ENCODE measurements at places on chromosomes 5 and 9.

DNA sequence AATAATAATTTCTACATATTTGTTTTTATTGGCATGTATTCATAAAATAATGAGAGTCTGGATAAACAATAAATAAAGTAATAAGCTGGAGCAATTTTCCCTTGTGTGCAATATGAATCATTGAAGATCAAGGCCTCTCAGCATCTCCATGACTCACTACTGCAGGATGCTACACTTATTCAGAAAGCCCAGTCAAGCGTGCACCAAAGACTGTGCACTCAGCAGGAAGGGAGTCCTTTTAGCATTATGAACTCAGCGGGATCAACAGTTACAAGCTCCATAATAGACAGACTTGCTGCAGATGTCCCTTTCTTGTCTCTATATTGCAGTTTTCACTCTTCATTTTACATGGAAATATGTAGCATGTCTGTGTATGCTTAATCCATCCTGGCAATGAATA, 485.3 kb downstream of the CDH9 start:
- no peak for DNase-seq

DNA sequence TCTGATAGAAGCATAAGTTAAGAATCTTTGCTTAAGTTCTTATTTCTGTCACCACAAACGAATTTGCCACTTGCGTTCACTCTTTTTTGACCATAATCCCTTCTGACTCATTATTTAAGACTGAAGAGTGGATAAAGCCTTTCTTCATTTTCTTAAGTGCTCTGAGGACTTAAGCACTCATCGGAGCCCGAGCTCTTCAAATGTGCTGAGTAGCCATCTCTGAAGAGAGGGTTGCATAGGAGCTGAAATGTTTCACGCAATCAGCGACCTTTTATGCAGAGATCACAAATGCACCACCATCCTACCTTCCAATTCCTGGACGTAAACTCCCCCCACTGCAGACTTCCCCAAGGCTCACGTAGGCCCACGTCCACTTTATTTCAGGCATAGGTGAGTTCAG, 699.2 kb downstream of the IRX1 start:
- DNase-seq, result no peak

GRCh38 chr9:87445646-87446045, 52.0 kb upstream of the DAPK1 start:
- DNase-seq, result peak; percentile 2

GRCh38 chr9:129068990-129069861, 11.7 kb upstream of the DOLPP1 start:
- peak; percentile 45 for DNase-seq

- DNase-seq, result no peak
Observed at GRCh38 chr5:10372726-10373709, 19.5 kb downstream of the MARCHF6 start.

DNA sequence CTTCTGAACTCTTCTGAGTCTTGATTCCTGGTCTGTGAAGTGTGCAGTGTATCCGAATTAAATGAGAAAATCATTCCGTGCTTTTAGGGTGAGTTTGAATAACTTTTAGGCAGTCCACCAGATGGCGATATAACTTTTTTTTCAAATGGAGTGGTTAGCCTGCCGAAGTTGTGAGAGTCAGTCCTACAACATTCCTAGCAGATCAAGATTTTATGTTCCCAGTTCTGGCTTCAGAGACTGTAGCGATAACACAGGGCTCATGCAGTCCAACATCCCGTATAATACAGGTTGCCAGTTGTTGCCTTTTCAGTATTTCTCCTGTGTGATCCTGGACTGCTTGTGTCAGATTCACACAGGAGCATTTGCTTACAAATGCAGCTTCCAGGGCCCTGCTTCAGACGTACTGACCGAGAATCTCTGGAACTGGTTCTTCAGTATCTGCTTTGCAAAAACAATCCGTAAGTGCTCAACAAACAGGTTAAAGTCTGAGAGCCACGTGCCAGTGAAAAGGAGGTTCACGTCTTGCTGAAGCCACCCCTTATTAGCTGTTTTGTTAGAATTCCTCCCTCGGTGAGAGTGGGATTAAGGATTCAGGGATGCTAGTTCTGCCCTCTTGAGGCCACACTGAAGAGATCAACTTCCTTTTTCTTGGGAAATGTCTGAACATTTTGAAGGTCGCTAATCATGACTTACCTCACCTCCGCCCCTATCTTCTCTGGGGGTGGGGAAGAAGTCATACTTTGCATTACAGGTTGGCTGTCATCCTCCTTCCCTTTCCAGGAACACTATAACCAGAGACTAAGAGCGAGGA, 22.8 kb downstream of the SMIM3 start:
- DNase-seq, result no peak

DNA sequence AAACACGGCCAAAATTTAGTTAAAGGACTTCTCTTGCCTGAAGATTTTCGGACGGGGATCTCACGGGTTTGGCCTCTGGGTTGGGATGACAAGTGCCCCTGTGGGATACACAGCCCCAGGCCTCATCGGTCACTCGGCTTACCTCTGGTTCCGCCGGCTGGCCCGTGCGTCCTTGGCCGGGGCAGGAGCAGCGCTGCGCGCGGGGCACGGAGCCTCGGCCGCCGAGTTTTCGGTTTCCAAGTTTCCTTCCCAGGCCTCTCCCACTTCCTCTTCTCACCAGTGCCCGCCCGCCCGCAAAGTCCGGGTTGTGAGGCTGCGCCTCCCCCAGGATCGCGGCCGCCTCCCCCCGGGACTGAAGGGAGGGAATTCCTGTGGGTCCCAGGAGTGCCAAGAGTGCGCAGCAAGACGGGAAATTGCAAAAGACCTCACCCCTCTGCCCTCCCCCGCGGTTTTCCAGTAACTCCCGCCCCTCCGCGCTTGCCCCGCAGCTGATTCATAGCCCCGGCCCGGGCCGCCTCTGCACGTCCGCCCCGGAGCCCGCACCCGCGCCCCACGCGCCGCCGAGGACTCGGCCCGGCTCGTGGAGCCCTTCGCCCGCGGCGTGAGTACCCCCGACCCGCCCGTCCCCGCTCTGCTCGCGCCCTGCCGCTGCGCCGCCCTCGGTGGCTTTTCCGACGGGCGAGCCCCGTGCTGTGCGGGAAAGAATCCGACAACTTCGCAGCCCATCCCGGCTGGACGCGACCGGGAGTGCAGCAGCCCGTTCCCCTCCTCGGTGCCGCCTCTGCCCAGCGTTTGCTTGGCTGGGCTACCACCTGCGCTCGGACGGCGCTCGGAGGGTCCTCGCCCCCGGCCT, at the start of gene OSMR:
OSMR (plus strand) TSS at position 487 of the 853 bp plus-strand sequence. CDS start 23,033 bp downstream, outside the sequence.
- DNase-seq, result peak; percentile 8

DNA sequence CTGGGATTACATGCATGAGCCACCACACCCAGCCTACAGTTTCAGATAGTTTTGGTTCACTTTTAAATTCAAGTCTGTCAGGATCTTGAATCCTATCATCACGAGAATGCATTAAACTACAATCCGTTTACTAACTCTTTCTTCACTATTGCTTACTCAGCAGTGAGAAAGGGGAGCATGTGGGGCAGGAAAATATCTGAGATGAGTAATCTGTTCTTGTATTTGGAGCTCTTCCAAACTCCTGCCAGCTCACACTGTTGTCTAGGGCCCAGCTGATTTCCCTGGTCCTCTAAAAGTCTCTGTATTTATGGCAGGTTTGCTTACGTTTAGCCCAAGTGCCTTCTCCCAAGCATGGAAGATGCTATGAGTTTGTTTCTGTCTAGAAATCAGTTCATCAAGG, 152.2 kb downstream of the FGF18 start:
- no peak for DNase-seq

DNA sequence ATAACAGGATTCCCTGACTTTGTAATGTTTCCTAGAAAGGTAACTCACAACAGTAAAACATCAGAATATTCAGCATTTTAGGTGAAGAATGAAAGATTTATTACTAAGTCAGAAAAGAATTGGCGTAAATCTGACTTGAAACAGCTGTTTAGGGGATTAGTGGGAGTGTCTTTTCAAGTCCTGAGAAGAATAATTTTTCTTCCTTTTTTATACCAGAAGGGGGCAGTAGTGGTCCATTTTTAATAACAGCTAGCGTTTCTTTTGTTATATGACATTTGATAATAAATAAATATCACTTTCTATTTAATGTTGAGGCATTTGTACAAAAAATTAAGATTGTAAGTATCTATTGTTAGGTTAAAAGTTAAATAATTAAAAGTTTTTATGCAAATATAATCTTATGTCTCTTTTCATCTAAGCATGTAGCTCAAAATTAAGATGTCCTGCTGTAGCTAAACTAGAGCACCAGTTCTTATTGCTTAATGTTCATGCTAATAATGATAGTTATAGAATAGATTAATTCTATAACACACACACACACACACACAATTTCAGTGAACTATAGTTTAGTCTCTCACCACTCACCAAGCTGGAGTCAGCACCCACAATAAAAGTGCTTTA, 258.7 kb upstream of the ARRDC3 start:
- DNase-seq, result no peak

DNA sequence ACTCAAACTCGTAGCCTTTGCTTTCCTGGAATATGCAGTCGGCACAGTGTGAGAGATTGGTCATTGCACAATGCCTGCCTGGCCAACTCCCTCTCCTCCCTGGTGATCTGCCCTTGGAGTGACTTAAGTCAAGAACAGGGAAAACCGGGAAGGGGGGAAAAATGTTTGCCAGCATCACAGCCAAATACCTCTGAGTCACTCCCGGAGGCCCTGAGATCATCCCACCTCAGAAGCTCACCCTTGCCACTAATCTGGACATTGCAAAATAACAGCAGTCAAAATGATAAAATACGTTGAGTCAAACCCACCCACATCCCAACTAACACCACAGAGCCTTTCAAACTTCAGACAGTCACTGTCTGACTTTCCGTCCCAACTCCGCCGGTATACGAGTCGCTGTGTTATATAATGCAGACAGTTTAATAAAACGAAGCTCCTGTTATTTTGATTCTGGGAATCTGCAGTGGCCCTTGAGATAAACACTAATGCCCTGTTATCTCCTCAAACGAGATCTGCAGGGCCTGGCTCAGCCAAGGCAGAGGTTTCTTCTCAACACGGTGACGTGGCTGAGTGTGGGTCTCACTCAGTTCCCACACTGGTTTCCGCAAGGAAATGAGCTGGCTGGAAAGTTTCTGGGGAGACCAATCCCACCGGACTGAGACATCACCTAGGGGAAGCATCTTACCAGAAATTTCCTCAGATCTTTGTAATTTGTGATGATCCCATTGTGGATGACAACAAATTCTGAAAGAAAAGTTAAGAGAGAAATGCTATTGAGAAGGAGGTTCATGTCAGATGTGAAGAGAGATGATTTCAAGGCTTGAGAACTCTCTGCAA, 22.1 kb downstream of the GFPT2 start:
- DNase-seq, result no peak

DNA sequence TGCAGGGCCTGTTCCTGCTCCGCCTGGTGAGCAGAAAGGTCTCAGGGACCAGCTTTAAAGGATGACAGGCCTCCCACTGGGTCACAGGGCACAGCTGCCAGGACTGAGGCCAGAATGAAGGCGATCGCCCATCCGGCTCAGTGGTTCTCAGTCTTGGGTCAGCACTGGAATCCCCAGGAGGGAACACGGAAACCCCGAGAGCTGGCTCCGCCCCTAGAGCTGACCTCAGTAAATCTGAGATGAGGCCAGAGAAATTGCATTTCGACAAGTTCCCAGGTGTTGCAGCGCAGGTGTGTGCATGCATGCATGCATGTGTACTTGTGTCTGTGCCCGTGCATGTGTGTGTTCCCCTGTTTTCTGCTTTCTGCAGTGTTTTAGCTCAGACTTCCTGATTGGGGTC, 47.2 kb upstream of the KCNMB1 start:
- DNase-seq, result no peak

DNA sequence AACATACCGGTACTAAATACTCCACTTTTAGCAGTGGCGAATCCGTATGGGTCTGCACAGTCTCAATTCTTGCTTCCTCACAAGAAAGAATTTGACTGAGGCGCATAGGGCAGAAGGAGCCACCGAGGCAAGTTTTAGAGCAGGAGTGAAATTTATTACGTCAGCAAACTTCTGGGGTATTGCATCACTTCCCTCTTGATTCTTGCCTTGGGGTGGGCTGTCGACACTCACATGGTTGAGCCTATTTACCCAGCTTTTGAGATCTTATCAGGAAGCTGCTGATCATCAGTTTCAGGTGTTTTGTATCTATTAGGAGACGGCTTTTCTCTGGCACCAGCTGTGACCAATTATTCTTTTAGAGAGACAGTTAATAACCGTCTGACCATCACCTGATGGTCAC, 111.5 kb upstream of the CCNH start:
- no peak for DNase-seq

GRCh38 chr5:9040475-9040874, 505.4 kb downstream of the SEMA5A start:
- no peak for DNase-seq

All from stimulated activated CD4-positive, alpha-beta T cell treated with anti-CD3 and anti-CD28 coated beads, Interleukin-12 subunit alpha, Interleukin-12 subunit beta, amount 100 ng/mL, for 4 hours (primary cell).